ENCODE measurements at places on chromosomes 11 and 22. TPM values are rescaled to one million over a fixed set of nuclear protein-coding genes. Genes with fewer than 3 reads are reported as not detected.

WDR74 gene
- 123 TPM for total RNA-seq

ATF4 gene
- total RNA-seq: 666 TPM

C1QTNF5 gene
- not detected for total RNA-seq

OR2AG1 gene
- not detected for total RNA-seq

KDM4D gene
- 3.6 TPM for total RNA-seq

NCR3LG1 gene
- 38.6 TPM for total RNA-seq

ADAMTS8 gene
- total RNA-seq: not detected

TH gene
- not detected for total RNA-seq

- DNase-seq: no peak
- no peak overlapping the region for H3K27ac ChIP-seq
- peaks cover 4% of the 10 kb centered on the region for H3K4me1 ChIP-seq
- H3K4me3 ChIP-seq: no peak overlapping the region
- H3K36me3 ChIP-seq: no peaks in the 10 kb centered on the region
Measured at GRCh38 chr11:74403607-74404321, 5.5 kb upstream of the PGM2L1 start.

DNA sequence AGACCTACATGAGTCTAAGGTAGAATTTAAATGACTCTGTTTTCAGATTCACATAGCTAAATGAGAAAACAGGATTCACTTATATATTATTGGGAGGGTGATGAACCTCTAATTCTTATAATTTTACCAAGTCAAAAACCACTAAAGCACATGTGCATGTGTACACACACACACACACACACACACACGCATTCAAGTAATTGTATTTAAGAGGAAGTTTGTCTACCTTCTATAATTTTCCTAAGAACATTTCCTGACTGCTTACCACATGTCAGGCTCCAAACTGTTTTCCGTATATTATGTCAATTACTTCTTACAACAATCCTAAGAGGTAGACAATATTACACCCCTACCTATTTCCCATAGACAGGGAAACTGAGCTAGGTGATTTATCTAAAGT, 6.7 kb downstream of the RNF141 start:
- no peak overlapping the region for H3K4me3 ChIP-seq
- no peak for DNase-seq
- H3K36me3 ChIP-seq: peaks cover 2% of the 10 kb centered on the region
- H3K4me1 ChIP-seq: peaks cover 4% of the 10 kb centered on the region
- no peak overlapping the region for H3K27ac ChIP-seq

GRCh38 chr11:8288166-8288772, 24.6 kb upstream of the LMO1 start:
- H3K27me3 ChIP-seq: no peaks in the 10 kb centered on the region
- H3K27ac ChIP-seq: no peak overlapping the region
- no peak for DNase-seq
- no peak overlapping the region for H3K4me3 ChIP-seq
- H3K4me1 ChIP-seq: no peaks in the 10 kb centered on the region

DNA sequence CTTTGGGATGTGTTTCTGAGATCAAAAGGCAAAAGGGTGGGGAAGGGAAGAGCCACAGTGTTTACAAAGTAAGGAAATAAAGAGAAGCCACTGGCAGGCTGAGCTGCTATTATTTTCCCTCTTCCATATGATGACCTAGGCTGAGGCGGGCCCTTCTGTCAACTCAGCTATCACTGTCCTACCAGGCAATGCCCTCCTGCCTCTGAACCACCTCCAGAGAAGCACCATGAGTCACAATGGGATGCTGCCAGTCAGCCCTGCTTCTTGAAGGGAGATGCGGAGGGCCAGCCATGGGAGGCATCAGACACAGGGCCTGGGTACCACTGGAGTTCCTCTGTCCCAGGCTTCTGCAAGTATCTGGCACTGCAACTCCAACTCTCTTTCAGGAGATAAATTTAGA, 107.9 kb upstream of the BID start:
- H3K4me3 ChIP-seq: no peak overlapping the region
- H3K27ac ChIP-seq: no peak overlapping the region
- no peaks in the 10 kb centered on the region for H3K4me1 ChIP-seq
- no peaks in the 10 kb centered on the region for H3K27me3 ChIP-seq
- H3K36me3 ChIP-seq: peaks cover 45% of the 10 kb centered on the region

- H3K27ac ChIP-seq: no peak overlapping the region
- no peaks in the 10 kb centered on the region for H3K36me3 ChIP-seq
- H3K4me3 ChIP-seq: no peak overlapping the region
Measured at GRCh38 chr11:118258410-118258809, 5.7 kb downstream of the MPZL2 start.

- H3K36me3 ChIP-seq: no peaks in the 10 kb centered on the region
- no peaks in the 10 kb centered on the region for H3K4me1 ChIP-seq
- no peak overlapping the region for H3K4me3 ChIP-seq
- no peaks in the 10 kb centered on the region for H3K27me3 ChIP-seq
- no peak overlapping the region for H3K27ac ChIP-seq
Measured at GRCh38 chr11:90512846-90513245, 290.0 kb upstream of the CHORDC1 start.

- H3K36me3 ChIP-seq: peaks cover 13% of the 10 kb centered on the region
- no peaks in the 10 kb centered on the region for H3K4me1 ChIP-seq
- H3K27ac ChIP-seq: no peak overlapping the region
- no peak overlapping the region for H3K4me3 ChIP-seq
Measured at GRCh38 chr11:33089776-33090175, 50.4 kb downstream of the TCP11L1 start.

GRCh38 chr11:11227296-11228085, 125.6 kb downstream of the CSNK2A3 start:
- H3K4me3 ChIP-seq: no peak overlapping the region
- H3K27ac ChIP-seq: no peak overlapping the region
- no peaks in the 10 kb centered on the region for H3K27me3 ChIP-seq
- no peak for DNase-seq
- no peaks in the 10 kb centered on the region for H3K36me3 ChIP-seq

DNA sequence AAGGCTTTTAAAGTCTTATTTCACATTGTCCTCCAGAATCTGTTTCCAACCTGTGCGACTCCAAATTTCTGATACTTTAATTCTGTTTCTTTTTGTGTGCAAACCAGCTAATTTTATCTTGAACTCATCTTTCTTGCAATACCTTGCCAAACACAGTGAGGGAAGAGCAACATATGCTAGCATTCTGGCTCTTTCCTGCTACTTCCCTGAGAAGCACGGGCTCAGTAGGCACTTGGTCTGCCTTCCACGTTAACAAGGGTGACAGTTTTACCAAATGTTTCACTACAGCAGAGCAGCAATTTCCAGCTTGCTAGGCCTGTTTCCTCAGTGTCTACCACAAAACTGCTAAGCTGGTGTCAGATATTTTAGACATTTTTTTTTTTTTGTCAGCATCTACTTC, 405.8 kb downstream of the NTM start:
- H3K36me3 ChIP-seq: no peaks in the 10 kb centered on the region
- H3K4me3 ChIP-seq: no peak overlapping the region
- DNase-seq: no peak
- no peaks in the 10 kb centered on the region for H3K4me1 ChIP-seq
- H3K27ac ChIP-seq: no peak overlapping the region

- peak overlapping the region; percentile 35 for H3K27ac ChIP-seq
- peaks cover 30% of the 10 kb centered on the region for H3K4me1 ChIP-seq
- peak overlapping the region; percentile 43 for H3K4me3 ChIP-seq
- H3K27me3 ChIP-seq: no peaks in the 10 kb centered on the region
- DNase-seq: peak; percentile 83
Measured at GRCh38 chr11:8913961-8914660, 3.1 kb downstream of the AKIP1 start.

DNA sequence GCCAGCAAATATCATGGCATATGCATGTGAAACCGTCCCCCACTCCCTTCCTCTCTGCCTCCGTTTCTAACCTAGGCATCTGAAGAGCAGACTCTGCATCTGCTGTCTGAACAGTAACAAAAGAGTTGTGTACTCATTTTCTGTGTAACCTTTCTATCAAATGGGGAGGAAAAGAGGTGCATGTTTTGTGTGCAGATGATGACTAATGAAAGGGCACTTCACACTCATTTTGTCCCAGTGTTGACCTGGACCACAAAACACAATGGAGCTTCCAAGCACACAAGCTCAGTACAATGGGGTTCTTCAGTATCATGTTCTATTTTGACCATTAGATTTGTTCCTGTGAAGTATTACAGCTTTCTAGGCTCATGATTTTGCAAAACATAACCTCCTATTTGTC, 13.0 kb downstream of the JHY start:
- no peaks in the 10 kb centered on the region for H3K4me1 ChIP-seq
- no peak for DNase-seq
- H3K36me3 ChIP-seq: no peaks in the 10 kb centered on the region

- no peak overlapping the region for H3K4me3 ChIP-seq
- H3K4me1 ChIP-seq: no peaks in the 10 kb centered on the region
Measured at GRCh38 chr11:78390809-78391208, 26.8 kb downstream of the GAB2 start.

DNA sequence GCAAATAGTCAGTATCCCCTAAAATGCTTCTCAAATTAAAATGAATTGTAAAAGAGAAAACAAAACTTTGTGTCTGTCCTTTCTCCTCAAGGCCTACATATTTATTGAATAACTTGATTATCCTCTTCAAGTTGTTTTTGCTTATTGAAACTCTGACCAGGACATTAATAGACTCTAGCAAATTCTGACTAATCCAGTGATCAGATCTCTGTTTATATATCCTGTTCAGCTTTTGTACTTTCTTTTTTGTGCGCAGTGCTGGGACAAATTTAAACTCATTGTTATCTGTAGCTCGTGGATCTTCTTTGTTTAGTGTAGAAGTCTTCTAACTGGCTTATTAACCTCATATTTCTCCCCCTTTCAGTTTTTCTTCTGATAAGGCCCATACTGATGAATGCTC, 139.9 kb upstream of the SORL1-AS1 start:
- peaks cover 44% of the 10 kb centered on the region for H3K4me1 ChIP-seq
- no peaks in the 10 kb centered on the region for H3K27me3 ChIP-seq

GRCh38 chr22:49242480-49242879, 585.2 kb downstream of the BRD1 start:
- no peaks in the 10 kb centered on the region for H3K27me3 ChIP-seq
- H3K36me3 ChIP-seq: no peaks in the 10 kb centered on the region
- no peak for DNase-seq
- H3K4me1 ChIP-seq: peaks cover 4% of the 10 kb centered on the region
- H3K27ac ChIP-seq: no peak overlapping the region

DNA sequence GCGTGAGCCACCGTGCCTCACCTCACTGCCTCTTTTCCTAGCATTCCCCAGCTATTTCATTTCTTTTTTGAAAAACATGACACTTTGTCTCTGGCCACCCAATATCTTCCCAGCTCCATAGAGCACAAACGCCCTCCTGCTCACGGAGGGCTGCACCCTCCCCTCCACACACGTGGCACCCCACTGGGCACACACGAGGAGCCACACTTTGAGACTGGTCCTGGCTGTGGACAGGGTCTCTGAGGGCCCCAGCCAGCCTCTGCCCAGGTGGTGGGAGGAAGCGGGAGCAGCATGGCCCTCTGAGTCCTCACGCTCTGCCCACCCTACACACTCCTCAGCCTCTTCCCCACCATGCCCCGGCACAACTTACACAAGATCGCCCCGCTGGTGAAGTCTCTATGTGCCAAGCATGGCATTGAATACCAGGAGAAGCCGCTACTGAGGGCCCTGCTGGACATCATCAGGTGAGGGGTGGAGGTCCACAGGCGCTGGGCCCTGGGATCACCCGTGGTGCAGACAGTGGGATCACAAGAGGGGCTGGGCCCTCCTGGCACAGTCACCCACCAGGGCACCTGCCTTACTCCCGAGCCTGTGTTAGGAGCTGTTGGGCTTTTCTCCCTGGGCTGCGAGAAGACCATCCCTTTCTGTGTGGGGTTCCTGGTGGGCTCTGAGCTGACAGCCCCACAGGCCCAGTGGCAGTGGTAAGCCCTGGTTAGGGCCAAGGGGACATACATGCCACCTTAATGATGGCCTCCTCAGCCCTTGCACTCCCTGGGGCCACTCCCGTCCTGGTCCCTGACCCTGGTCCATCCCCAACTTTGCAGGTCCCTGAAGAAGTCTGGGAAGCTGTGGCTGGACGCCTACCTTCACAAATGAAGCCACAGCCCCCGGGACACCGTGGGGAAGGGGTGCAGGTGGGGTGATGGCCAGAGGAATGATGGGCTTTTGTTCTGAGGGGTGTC, 26.2 kb downstream of the FADS3 start:
- H3K4me1 ChIP-seq: no peaks in the 10 kb centered on the region
- H3K27ac ChIP-seq: no peak overlapping the region
- no peaks in the 10 kb centered on the region for H3K27me3 ChIP-seq
- H3K36me3 ChIP-seq: no peaks in the 10 kb centered on the region

GRCh38 chr11:2523821-2524391, 79.1 kb downstream of the KCNQ1 start:
- no peak overlapping the region for H3K4me3 ChIP-seq
- H3K27ac ChIP-seq: no peak overlapping the region
- no peak for DNase-seq
- H3K36me3 ChIP-seq: no peaks in the 10 kb centered on the region

DNA sequence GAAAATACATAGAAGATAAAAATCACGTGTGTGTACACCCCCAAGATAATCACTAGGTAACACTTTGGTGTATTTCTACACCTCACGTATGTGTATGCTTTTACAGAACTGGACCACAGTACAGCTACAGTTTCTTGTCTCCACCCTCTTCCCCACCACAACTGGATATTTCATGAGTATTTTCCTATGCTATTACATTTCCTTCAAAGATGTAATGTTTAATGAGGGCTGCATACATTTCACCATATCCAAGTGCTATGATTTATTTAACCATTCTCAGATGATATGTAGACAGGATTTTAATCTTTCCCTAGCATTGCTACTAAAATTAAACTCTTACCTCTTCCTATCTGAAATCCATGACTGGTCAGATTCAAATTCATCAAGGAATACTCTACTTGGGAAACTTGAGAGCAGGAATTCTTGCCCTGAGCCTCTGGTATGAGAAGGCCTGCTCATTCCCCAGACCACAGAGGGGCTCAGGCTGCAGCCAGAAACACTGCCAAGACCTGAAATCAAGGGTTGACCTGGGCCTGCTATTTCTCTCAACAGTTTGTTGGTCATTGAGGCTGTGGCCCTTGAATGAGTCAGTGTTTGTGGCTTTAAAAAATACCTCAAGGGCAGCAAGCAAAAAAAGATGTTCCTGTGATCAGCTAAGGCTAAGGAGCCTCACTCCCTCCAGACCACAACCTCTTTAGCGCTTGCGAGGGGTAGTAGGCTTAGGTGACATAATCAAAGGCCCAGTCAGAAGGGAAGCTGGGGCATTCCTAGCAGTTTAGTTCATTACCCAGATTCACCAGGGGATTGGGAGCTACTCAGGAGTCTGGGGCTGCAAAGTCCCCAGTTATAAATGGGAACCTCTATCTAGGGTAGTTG, 55.5 kb downstream of the ABTB2 start:
- H3K36me3 ChIP-seq: no peaks in the 10 kb centered on the region
- H3K27me3 ChIP-seq: no peaks in the 10 kb centered on the region
- H3K27ac ChIP-seq: no peak overlapping the region
- H3K4me1 ChIP-seq: no peaks in the 10 kb centered on the region
- H3K4me3 ChIP-seq: no peak overlapping the region

- DNase-seq: no peak
- no peak overlapping the region for H3K27ac ChIP-seq
- no peak overlapping the region for H3K4me3 ChIP-seq
- H3K4me1 ChIP-seq: no peaks in the 10 kb centered on the region
Measured at GRCh38 chr22:33372875-33373274, 314.7 kb upstream of the SYN3 start.

- no peak overlapping the region for H3K27ac ChIP-seq
- no peak for DNase-seq
- no peak overlapping the region for H3K4me3 ChIP-seq
- no peaks in the 10 kb centered on the region for H3K36me3 ChIP-seq
Measured at GRCh38 chr11:110830747-110831146, 118.5 kb upstream of the ARHGAP20 start.

- DNase-seq: no peak
- no peaks in the 10 kb centered on the region for H3K36me3 ChIP-seq
- peaks cover 20% of the 10 kb centered on the region for H3K4me1 ChIP-seq
- no peaks in the 10 kb centered on the region for H3K27me3 ChIP-seq
Measured at GRCh38 chr22:19524170-19525115, at the start of gene CLDN5. Gene CLDN5 (minus strand): TSS chr22:19524410. CDS start chr22:19524255, 155 bp downstream.
